CD8-positive, alpha-beta T cell (primary cell): ENCODE measurements at places on chromosomes 3 and 15.

- no peak for DNase-seq
Measured at GRCh38 chr3:38579141-38579540, 70.3 kb downstream of the SCN5A start.

- DNase-seq = no peak
Measured at GRCh38 chr15:96292635-96293034, 37.9 kb upstream of the NR2F2 start.

GRCh38 chr3:130849091-130849552, 44.8 kb upstream of the ATP2C1 start:
- no peak for DNase-seq

DNA sequence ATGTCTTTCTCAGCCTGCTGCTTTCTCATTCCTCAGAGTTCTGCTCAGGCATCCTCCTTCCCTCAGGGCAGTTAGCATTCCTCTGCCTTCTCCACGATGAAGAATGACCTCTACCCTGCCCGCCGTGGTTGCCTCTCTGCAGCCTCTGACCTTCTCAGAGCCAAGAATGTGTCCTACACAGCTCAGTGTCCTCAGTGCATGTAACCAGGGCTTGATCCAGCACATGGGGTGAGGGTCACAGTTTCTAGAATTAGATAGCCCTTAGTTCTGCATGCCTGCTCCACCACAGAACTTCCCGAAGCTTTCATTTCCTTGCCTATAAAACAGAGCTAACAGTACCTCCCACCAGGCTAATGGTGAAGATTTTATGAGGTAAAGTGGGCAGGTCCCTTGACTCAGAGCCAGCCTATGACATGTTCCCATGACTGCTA, 182.1 kb downstream of the CLSTN2 start:
- DNase-seq = no peak

DNA sequence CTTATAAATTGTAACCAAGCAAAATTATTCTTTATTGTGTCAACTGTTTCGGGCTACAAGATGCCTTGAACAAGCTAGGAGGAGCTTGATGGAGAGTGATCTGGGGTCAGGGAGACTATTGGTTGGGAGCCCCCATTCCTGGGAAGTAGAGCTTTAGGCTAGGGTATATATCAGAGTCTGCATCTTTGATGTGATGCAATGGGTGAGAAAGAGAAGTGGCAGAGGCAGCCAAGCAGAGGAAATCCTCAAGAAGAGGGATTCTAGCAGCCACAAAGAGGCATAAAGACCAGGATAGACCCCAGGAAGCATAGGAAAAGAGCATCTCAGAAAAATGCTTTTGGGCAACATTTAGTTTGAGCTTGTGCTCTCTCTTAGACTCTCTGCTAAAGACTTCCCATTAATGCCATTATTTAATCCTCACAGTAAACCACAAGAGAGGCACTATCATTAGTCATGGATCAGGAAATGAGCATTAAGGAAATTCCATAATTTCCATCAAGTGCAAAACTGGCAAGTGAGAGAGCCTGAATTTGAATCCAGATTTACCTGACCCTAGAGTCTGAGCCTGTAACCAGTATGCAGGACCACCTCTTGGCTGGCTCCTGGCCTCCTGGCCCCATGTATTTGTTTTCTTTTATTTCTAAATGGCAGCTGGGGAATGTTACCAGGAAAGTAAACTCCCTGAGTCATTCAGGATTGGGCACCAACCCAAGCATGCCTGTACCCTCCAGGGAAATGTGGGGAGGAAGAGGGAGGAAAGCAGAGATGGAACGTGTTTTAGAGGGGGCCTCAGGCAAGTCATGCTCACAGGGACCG, 118.7 kb downstream of the RPL22L1 start:
- no peak for DNase-seq

DNA sequence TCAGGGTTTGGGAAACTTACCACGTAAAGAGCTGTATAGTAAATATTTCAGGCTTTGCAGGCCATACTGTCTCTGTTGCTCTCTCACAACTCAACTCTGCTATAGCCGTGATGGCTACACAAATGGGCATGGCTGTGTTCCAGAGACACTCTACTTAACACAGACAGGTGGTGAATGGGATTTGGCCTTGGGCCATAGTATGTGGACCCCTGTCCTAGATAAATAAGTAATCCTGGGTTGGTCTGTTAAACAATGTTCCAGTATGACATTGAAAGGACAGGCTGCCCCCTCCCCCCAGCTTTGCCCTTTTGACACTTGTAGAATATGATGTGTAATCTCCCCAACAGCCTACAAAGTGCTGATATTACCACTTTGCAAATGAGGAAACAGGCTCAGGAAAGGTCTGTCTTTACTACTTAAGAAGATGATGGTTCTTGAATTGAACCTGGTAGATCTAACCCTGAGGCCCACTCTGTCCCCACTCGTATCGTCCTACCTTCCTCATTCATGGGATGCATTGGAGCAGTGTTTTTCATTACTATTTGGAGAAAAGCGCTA, 38.4 kb downstream of the SLCO3A1 start:
- DNase-seq = no peak
